ENCODE measurements at places on chromosomes 11 and 22.
A peak's percentile ranks its signal among the peaks of the same experiment; 100 is the strongest.

DNA sequence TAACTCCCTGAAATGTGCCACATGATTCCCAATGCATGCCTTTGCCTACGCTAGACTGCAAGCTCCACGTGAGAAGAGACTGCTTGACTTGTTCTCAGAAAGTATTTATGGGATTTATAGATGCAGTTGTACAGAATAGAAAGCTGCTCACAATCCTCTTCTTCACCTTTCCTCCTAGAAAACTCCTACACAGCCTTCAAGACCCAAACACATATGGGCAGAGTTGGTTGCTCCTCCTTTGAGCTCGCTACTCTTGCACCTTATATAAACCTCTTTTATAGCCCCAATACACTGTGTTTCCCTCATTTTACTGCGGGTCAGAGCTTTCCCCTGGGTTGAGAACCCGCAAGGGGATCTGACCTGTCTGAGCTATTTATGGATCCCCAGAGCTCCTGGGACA lies 16.4 kb downstream of the C1QTNF6 start:
- DNase-seq = no peak

DNA sequence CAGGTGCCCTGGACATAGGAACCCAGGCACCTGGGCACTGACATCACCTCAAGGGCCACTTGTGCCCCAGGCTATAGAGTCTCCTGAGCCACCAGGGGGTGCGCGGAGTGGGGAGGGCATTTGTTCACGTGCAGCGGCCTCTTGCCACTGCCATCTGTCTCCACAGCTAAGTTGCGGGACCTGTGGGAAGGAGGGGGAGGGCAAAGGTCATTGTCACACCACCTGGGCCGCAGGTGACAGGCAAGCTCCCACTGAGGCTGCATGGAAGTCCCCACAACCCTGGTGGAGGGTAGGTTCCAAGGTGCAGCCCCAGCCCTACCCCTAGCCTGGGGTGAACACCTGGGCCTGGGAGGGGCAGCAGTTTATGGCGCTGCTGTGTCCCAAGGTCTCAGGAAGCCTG lies 79.5 kb downstream of the PIWIL3 start:
- no peak for DNase-seq

- peak; percentile 50 for DNase-seq
These were observed 460 bp downstream of the ZC3H12C start for GRCh38 chr11:110093407-110094297.

- no peak for DNase-seq
These were observed 15.2 kb upstream of the LDHA start for GRCh38 chr11:18379201-18379600.

GRCh38 chr11:86593833-86594232 lies 78.6 kb downstream of the ME3 start:
- no peak for DNase-seq
